ENCODE measurements at places on chromosomes 2 and 18.

- no peak for DNase-seq
Observed at GRCh38 chr2:138269765-138270164, 231.8 kb upstream of the SPOPL start.

GRCh38 chr2:236517251-236518031 lies 52.2 kb upstream of the ACKR3 start:
- no peak for DNase-seq

DNA sequence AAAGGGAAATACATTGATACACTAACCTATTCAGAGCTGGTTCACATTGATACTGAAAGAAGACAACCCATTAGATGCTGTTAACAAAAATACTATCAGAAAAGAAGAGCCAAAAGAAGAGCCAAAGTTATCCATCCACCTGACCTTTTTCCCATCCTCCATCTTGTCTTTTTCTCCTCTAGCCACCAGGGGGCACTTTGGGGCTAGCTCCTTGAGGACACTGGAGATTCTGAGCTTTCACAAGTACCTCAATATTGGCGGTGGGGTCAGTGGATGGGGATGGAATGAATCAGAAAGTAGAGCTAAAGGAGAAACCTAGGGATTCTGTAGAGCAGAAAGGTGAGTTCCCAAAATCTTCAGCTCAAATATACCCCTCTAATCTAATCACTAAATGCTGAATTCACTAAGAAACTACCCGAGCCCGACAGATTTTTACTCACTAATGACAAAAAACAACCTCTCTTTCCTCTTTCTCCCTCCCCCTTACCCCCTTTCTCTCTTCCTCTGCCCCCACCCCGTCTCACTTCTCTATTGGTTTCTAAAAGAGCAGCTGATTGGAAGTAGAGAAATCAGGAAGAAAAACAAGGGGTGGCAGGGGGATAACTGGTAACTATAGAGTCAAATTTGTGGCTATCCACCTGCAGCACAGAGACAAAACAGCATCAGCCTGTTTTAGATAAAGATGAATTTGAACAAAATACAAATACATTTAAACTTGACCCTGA lies 203.3 kb downstream of the TCF4 start:
- peak; percentile 21 for DNase-seq

DNA sequence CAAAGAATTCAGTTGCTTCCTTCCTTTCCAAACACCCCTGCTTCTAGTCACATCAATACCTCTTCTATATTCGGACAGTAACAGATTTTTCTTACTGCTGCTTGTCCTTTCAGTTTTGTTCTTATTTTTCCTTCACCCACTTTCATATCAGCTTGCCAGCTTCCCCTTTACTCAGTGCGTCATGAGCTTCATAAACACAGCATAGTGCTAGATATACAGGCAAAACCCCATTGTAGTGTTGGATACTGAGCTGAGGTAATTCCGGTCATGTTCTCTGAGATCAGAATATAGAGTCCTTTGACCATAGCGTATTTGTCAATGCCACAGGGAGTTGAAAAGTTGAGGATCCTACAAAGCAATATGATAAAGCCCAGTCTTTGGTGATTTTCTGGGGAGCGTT lies 2.4 kb downstream of the FARP2 start:
- DNase-seq: peak; percentile 95

- DNase-seq: no peak
Observed at GRCh38 chr2:2192091-2192955, 138.8 kb downstream of the MYT1L start.

- DNase-seq: no peak
Observed at GRCh38 chr2:179348906-179349305, 84.3 kb upstream of the SESTD1 start.

DNA sequence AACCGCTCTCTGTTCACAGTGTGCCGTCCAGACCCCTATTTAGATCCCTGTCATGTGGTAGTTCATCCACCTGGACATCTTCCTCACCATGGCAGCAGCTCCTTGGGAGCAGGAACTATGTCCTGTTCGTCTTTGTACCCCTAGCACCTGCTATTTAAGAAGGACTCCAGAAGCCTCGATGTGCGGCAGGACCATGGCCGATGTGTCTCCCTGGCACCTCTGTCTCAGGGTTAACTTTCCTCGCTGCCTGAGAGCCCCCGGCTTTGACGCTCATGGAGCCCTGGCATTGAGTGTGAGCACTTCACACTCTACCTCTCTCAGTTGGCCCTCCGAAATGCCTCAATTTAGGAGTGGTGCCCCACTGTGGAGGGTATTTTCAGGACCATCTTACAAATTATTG lies 152.0 kb downstream of the FAM210A start:
- no peak for DNase-seq

GRCh38 chr18:74897971-74898657 lies 300.4 kb downstream of the ZNF407 start:
- DNase-seq: no peak

DNA sequence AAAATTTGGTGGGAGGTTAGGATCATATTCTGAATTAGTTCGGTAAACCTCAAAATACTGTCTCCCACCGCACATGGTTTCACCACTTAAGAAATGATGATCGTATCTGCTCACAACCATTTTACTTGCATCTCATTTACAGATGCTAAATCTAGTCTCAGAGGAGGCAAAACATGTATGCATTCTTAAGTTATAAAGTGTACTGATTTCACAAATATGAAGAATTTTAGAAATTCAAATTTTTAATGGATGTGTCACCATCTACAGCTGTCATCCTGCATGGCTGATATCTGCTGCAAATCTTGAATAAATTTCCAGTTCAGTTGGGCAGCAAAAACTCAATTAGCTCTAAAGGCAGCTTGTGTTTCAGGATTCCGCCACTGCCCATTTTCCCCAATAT lies 243.3 kb upstream of the KCNJ3 start:
- DNase-seq: no peak

DNA sequence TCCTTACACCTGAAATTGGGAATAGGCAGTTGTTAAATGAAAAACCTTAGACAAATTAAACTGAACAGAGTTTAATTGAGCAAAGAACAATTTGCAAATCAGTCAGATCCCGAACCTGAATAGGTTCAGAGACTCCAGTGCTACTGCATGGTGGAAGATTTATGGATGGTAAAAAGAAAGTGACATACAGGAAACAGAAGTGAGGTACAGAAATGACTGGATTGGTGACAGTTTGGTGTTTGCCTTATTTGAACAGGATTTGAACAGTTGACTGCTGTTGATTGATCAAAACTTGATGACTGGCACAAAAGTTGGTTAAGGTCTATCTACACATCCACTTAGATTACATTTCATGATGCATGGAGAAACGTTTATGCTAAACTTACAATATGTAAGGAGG lies 248.8 kb downstream of the HNMT start:
- DNase-seq: no peak

- no peak for DNase-seq
Observed at GRCh38 chr18:37561986-37562385, 3.6 kb downstream of the CELF4 start.

DNA sequence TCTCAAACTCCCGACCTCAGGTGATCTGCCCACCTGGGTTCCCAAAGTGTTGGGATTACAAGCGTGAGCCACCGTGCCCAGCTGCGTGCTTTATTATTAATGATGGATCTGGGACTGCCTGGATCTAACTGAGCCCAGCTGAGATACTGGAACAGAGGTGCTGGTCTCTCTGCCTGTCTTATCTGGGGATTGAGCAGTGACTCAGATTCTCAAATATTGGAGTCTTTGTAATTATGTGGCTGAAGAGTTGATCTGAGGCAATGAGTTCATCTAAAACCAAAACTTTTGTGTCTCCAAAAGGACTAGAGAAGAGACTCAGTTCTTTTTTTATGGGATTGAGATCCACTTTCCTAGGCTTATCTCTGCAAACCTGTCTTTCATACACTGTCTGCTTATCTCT lies 16.3 kb downstream of the PLEKHB2 start:
- DNase-seq: no peak

- DNase-seq: no peak
Observed at GRCh38 chr2:47687856-47688255, 95.1 kb upstream of the MSH6 start.

DNA sequence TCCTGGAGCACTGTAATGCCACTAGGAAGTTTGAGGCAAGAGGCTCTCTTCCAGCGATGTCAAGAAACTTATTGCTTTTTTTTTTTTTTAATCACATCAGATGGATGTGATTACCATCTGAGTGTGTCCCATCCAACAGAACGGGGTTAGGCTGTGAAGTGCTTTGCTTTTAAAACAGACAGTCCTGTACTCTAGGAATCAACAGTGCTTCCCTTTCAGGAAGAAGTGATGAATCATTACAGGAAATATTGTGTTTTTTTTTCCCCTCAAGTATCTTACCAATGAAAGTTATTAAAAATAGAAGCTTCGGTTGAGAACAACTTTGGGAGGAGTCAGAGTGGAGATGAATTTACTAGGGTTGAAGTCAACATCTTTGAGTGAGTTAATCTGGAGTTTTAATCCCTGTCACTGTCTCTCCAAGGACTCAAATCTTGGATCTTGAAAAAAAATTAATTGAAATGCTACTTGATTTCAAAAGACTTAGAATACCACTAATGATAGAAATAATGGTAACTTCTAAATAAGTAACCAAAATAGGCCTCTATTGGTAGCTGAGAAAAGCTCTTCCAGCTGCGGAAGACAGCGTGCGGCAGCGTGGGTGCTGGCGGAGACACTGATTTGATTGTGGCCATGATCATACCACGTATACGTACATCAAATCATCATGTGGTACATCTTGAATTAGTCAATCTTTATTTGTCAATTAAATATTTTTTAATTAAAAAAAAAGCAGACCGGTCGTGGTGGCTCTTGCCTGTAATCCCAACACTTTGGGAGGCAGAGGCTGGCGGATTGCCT lies 45.5 kb downstream of the GATA6 start:
- DNase-seq: no peak

- no peak for DNase-seq
Observed at GRCh38 chr18:34128436-34128835, 96.3 kb downstream of the NOL4 start.

DNA sequence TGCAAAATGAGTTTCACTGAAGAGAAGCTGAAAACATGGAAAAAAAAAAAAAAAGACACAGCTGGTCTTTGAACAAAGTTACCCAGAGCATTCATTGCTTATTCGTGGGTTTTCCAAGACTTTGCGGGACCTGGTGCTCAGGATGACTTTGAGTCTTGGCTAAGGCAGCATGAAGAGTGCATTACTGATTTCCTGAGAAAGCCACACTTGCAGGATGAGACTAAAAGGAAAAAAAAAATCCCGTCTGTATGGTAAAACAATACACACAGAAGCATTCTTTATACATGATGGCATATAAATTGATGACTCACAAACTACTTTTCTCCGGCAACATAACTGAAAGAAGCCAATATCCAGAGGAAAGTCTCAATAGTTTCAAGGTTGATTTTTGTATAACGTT lies 195.4 kb downstream of the SPP2 start:
- no peak for DNase-seq

GRCh38 chr2:97861177-97861576 lies 134.6 kb downstream of the TMEM131 start:
- no peak for DNase-seq

- no peak for DNase-seq
Observed at GRCh38 chr2:36921984-36922383, 44.4 kb downstream of the STRN start.

Measured in inflammatory macrophage treated with lipopolysaccharide for 4 hours (primary cell).